Stimulated activated CD8-positive, alpha-beta memory T cell treated with anti-CD3 and anti-CD28 coated beads, Interleukin-7, amount 100 ng/mL, for 1 hour (primary cell): ENCODE measurements at places on chromosomes 4 and X.

GRCh38 chr4:132540268-132540667 is 608.8 kb upstream of the PCDH10 start:
- no peak for DNase-seq

DNA sequence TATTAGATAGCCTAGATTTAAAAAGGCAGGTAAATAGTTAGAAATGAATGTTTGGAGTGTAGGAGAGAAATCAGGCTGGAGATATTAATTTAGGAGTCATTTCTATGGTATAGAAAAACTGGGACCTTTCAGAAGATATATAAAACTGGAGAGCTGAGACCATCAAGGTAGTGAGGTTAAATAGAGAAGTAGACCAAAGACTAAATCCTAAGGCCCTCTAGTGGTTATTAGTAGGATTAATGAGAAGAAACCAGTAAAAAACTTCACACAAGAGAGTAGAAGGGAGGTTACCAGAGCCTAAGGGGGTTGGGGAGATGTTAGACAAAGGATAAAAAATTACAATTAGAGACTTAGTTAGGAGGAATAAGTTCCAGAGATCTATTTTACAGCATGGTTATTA is 351.0 kb upstream of the SPANXN1 start:
- no peak for DNase-seq

DNA sequence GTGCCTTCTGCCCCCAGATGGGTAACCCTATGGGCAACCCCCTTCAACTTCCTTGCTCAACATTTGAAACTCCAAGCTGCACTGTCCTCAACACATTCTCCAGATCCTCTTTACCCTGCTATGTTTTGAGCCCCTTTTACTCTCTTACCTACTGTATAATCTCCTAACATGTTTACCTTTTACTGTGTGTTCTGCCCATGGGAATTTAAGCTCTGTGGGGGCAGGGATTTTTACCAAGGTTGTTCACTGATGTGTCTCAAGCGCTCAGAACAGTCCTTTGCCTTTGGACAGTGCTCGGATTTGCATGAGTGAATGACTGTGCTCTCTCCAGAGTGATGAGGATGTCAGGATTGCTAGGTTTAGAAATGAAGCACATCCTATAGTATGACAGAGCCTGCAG is 53.2 kb downstream of the SORBS2 start:
- DNase-seq: no peak

GRCh38 chrX:141989815-141990214 is 86.1 kb downstream of the MAGEC1 start:
- no peak for DNase-seq

DNA sequence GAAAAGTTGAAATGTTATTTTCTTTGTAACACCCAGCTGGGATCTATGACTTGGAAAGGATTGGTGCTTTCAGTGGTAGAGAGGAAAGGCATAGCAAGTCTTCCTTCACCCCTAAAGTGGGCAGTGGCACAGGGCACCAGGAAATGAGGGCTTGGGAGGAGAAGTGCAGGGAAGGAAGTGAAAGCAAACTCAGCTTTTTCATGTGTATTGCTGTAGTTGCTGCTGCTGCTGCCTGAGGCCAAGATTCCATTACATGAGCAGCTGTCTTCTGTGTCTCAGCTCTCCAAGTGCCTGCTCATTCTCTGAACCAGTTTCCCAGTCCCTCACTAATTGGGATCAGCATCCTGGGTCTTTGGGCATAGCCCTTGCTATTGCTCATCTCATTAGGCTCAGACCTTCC is 2.6 kb downstream of the HCCS start:
- no peak for DNase-seq

GRCh38 chrX:47176101-47176740 is 17.4 kb upstream of the UBA1 start:
- DNase-seq: no peak

DNA sequence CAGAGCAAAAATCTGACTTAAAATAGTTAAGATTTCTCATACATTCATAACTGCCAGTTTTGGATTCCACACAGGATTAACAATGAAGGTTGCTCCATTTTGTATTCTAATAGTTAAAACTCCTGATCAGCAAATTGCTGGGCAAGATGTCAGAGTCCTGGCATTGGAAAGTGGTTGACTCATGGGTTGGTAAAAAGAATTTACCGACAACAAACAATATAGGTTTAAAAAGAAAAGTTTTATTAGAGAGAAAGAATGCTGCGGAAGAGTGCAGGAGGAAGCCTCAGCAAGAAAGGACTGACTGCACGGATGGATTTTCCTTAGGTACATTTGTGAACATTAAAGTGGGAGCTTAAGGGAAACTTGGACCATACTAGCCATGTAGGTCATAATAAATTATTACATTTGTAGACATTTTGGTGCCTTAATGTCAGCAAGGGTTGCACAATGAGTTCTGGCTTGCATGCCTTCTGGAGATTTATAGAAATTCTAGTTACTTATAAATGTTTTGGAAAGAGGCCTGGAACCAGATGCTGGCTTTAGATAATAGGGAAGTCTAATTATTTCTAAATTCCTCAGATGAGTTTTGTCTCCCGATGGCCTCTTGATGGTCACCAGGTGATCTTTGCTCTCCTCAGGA is 25.4 kb upstream of the IL2 start:
- no peak for DNase-seq

GRCh38 chrX:130628516-130628915 is 226.7 kb downstream of the RBMX2 start:
- no peak for DNase-seq

GRCh38 chrX:38699121-38699520 is 102.1 kb upstream of the MID1IP1 start:
- DNase-seq: no peak

DNA sequence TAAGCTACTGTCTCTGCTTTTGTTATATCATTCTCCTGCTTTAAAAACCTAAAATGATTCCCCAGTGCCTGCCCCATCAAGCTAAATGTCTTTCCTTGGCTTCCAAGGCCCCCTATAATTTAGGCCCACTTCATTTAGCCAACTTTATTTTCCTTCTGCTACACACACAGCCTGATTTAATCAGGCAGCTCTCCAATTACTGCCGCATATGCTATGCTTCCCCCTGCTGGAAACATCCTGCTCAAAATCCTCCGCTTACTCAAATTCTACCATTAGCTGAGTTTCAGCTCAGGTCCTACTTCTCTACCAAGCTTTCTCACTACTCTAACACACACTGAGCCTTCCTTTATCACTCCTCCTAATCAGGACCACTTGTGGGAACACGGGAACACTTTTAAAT is 17.0 kb downstream of the LAMP2 start:
- no peak for DNase-seq

DNA sequence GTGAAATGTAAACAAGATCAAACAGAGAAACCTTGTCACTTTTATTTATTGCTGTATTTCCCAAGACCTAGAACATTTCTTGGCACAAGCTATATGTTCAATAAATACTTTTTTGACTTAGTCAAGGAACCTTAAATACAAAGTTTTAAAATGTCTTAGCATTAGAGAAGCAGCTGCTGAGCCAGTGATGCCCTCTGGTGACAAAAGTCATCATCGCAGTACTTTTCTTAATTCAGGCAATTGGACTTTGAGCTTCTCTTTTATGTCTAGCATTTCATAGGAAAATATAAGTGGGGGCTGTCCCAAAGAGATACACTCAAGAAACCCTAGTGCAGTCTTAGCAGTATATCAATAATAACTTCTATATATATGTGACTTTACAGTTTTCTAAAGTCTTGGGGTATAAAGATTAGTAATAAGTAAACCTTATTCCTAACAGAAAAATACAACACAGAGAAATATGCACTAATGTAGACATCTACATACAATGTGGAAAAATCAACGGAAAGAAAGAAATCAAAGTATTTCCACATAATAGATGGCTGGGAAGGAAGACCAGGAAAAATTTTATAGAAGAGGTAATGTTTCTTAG is 118.4 kb downstream of the DTHD1 start:
- no peak for DNase-seq

- no peak for DNase-seq
These were observed 7.6 kb upstream of the DIPK2B start for GRCh38 chrX:45208121-45208856.

- DNase-seq: no peak
These were observed 1015.1 kb downstream of the RPA4 start for GRCh38 chrX:97898798-97899197.

DNA sequence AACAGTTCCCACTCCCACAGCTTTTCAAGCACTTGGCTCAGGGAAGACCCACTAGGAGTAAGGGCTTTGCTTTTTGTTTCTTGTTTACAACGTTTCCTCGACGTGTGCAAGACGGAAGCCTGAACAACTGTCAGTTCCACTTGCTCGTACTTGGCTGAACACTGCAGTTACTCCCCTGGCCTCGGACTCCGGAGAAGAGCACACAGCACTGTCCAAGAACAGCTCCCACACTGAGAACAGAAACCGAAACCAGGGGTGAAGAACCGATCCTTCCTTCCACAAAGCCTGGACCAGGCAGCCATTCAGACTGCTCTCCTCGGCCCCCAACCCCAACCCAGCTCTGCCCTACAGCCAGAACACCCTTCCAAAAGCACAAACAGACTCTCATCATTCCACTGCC is 25.5 kb downstream of the IRF2 start:
- DNase-seq: no peak

DNA sequence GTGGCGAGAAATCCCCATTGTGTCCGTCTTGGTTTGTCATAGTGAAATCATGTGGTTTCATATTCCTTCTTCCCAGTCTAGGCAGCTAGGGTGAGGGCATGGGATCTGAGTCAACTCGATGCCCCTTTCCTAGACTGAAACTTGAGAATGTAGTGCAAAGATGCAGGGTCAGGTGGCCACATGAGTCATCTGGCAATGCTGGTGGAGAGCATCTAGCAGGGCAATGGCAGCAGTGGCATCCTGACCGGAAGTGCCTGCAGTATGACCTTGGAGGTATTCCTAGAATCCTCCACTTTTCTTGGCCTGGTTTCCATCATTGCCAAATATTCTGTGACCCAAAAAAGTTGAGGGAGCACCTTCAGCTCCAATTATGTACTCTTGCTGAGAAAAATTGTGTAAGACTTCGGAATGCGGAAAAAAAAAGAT is 39.1 kb upstream of the TMEM184C start:
- no peak for DNase-seq

DNA sequence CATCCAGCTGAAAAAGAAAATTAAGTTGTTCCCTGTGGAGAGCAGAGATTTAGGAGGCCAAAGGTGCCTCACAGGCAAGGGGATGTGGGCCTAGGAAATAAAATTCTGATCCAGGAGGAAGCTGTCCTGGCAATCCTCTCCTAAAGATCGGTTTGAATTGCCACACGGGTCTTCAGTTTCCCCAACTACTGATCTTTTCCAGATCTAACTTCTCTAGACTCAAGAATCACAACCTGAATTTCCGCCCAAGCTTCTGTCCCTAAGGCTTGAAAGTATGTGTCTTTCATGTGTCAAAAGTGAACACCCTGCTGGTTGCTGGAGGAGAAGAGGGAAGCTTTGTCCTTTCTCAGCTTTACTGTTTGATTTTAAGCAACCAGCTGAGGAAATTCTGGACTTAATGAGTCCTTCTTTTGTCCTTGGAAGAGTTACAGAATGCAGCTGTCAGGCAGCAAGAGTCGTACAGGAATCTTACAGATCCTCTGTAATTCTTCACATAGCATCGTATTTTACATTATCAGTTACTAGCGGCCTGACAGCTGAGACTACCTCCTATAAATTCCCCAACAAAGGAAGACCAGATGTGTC is 93.8 kb downstream of the INPP4B start:
- no peak for DNase-seq

GRCh38 chrX:147902270-147902669 is 9.4 kb upstream of the FMR1 start:
- DNase-seq: no peak

- no peak for DNase-seq
These were observed 24.9 kb downstream of the PCDH7 start for GRCh38 chr4:30744957-30745640.

DNA sequence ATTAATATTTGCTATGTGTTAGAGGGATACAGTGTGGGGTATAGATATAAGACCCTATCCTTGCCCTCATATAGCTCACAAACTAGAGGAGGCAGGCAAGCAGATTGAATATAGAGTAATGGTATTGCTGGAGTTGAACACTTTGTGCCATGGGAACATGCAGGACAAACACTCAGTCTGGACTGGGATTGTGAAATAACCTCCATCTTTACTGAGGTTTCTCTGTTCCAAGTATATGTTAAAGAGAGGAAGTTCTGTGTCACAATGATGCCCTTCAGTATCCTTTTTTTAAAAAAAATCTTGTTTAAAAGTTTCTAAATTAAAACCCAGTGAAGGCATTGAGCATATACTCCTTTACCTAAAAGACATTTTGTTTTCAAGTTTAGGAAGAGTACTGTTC is 8.7 kb downstream of the FABP2 start:
- no peak for DNase-seq

DNA sequence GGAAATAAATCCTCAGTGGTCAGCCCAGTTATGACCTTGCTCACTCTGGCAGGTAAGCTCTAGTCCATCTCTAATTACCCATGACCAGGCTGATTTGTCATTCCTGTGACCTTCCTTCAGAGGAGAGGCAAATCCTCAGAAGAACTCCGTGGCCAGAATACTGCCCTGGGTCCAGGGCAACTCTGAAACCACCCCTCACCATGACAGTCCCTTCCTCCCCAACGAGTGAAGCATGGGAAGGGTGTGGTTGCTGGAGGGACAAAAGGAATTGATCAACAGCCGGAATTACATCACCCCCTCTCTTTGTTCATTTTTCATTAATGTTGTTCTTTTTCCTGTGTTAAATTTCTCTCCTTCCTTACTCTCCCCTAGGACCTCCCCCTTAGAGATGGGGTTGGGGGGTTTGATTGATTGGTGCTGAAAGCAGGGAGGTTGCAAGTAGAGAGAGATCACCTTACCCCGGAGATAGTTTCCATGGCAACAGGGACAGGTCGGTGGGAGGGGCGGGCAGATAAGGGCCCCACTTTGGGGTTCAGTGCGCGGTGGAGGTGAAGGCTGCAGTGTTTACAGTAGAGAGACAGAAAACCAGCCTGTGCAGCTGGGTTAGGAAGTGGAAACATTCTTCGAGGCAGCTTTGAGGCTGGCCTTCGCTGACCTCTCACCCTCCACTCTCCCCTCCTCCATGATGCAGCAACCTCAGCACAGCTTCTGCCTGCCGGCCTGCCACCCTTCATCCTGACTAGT is 647.4 kb downstream of the BCOR start:
- DNase-seq: no peak

- no peak for DNase-seq
These were observed 58.2 kb downstream of the DCX start for GRCh38 chrX:111353793-111354192.

- no peak for DNase-seq
These were observed 58.0 kb upstream of the XIAP start for GRCh38 chrX:123801901-123802300.

DNA sequence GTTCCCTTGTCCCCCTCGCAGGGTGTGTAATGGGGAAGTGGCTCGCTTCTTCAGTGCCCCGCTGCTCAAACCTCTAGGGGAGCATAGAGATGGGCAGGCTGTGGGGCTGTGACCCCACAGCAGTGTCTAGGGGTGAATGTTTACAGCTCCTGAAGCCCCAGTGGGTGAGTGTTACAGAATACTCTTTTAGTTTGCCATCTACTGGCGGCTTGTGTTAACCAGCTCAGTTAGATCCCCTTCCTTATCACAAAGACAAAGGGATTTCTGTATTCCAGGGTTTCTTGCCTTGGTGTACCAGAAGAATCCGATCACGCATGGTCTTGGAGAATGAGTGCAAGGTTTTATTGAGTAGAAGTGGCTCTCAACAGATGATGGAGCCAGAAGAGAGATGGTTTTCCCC is 108.1 kb upstream of the IQCM start:
- DNase-seq: no peak

- no peak for DNase-seq
These were observed 54.1 kb downstream of the APBB2 start for GRCh38 chr4:41160012-41160789.
